ENCODE measurements at places on chromosomes 2 and 18.

- no peak for DNase-seq
These were observed 3.8 kb upstream of the SLC8A1 start for GRCh38 chr2:40455661-40456060.

DNA sequence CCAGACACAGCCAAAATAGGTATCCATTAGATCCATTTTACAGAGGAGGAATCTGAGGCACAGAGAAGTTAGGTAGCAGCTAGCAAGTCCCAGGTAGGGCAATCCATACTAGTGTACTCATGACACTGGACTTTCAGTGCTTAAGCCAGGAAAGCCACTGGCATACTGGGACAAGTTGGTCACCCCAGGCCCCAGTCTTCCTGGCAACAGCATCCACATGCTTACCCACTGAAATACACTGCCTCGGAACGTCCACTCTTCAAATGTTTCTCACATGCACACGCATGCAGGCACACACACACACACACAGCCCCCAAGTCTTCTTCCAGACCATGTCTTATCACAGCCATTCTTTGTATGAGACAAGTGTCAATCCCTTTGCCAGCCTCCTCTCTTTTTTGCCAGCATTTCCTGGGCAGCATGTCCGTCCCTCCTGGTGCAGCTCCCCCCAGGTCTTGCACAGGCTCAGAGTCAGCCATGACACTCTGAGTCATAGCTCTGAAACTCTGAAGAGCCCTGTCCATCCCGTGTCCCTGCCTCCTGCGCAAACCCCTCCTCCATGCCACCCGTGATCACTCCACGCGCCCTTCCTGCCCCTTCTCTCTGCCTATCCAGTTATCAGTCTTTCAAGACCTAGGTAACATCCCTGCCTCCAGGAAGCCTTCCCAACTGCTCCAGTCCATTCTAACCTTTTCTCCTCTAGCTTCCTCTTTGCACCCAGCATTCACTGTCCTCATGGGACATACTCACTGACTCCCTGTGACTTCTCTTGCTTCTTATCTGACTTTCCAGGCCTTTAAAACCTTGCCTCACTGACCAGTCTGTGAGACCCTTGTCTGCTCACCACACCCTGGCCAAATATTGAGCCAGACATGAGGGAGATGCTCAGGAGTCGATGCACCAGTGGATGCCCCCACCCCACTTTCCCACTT lies 10.9 kb upstream of the TEX261 start:
- DNase-seq: no peak

DNA sequence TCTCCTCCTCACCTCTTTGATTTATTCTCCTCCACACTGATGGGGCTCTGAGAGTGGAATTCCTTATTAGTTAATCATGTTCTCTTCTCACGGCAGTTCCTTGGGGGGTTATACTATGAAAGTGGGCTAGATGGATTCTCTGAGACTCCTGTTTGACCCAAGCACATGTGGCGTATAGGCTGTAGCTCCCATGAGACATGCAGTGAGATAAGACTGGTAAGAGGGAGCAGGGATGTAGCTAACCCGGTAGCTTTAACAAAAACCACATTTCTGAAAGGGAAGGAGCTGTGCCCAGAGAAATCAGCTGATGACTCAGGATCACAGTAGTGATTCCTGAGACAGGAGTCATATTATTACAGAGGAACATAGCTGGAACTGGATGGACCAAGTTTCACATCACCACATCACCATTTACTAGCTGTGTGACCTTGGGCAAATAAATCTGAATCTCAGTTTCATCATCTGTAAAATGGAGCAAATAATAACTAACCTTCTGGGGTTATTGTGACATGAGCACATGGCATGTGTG lies 82.9 kb downstream of the CRIM1 start:
- no peak for DNase-seq

- no peak for DNase-seq
These were observed 145.6 kb downstream of the METTL4 start for GRCh38 chr18:2425426-2426317.

DNA sequence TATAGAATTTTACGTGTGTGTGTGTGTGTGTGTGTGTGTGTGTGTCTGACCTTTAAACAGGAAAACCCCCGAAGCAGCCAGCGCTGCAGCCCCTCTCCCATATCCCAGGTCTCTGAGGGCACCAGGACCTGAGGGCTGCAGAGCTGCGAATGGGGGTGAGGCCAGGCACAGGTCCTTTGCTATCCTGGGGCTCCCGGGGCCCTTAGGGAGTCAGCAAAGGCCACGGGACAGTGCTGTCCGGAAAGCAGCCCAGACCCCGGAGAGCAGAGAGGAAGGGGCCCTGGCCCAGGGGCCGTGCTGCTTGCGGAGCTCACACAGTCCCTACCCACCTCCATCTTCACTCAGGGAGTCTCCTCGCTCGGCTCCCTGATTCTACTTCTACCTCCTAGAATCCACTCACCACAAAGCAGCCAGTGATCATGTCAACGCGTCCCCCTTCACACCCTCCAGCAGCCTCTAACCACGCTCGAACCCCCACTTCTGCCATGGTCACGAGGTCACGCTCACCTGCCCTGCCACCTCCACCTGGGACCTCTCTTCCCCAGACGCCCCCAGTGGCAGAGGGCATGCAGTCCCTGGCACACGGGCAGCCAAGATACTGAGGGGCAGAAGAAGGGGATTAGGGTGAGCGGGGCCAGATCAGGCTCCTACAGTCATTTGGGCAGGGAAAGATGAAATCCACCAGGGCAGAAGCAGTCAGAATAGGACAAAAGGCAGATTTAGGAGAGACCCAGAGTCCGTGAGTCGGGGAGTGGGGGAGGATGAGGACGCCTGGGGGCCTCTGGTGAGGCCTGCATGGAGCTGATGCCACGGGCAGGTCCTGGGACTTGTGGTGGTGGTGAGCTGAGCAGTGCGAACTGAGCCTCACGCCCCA lies 86.7 kb downstream of the USP40 start:
- DNase-seq: no peak

Measured in NCI-H510A treated with DMSO at 0.1 percent for 48 hours (cell line).